ENCODE measurements at places on chromosomes 12 and 14. TPM values are rescaled to one million over a fixed set of nuclear protein-coding genes. Genes with fewer than 3 reads are reported as not detected.

GRCh38 chr12:32273712-32274111 is 125.6 kb upstream of the FGD4 start:
- DNase-seq, result no peak

GRCh38 chr12:9792961-9793617 is 32.4 kb upstream of the CD69 start:
- no peak for DNase-seq

DNA sequence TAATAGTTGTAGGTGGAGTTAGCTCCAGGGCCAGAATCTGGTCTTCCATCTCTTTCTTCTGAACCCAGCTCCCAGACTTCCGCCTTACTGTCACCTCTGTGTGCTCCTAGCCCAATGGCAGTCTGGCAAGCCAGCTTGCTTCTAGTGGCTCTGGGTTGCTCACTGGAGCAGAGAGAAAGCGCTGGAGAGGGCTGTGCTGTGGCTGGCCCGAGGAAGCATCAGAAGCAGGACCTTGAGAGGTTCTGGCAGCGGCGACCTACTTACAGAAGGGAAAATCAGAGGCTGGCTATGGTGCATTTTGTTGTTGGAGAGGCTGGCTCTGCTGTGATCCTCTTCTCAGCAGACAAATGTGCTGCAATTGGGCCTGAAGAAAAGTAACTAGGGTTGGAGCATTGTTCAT is 28.6 kb downstream of the KCNA5 start:
- DNase-seq, result no peak

DNA sequence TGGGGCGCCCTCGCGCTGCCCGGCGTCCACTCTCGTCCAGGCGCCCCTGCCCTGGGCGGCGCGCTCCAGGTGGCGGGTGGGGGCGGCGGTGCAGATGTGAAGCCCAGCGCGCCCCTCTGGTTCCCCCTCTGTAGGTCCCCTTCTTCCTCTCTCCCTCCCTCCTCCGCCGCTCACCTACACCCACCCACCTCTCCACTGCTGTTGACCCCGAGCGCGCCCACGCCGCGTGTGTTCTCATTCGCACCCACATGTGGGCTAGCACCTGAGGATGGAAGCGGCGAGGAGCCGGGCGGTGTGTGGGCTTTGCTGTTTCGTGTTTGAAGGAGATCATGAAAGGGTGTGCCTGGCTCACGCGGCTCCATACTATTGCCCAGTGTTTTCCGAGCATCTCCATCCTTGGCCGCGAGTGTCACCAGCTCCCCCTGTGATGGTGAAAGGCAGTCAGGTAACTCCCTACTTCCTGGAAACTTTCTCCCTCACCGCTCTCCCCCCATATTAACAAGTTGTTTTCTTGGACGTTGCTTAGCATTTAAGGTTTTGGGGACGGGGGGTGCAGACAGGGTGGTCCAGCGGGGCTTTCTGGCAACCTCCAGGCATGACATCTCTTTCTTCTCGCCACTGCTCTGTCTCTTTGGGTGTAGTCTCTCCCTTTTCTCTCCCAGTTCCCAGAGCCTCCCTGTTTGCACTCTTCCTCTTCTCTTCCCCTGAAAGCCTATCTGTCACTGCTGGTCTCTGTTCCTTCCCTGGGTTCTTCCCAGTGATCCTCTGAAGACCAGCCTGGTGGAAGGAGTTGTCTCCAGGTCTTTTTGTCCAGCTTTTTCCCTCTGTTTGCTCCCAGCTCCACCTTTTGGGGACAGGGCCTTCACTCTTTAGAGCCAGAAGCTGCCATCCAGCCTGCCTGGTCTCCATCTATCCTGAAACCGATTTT is 1.6 kb downstream of the CACNA1C start:
- DNase-seq, result peak; percentile 1

- peak; percentile 56 for DNase-seq
Measured at GRCh38 chr14:93892923-93893558, 34.1 kb upstream of the FAM181A start.

DNA sequence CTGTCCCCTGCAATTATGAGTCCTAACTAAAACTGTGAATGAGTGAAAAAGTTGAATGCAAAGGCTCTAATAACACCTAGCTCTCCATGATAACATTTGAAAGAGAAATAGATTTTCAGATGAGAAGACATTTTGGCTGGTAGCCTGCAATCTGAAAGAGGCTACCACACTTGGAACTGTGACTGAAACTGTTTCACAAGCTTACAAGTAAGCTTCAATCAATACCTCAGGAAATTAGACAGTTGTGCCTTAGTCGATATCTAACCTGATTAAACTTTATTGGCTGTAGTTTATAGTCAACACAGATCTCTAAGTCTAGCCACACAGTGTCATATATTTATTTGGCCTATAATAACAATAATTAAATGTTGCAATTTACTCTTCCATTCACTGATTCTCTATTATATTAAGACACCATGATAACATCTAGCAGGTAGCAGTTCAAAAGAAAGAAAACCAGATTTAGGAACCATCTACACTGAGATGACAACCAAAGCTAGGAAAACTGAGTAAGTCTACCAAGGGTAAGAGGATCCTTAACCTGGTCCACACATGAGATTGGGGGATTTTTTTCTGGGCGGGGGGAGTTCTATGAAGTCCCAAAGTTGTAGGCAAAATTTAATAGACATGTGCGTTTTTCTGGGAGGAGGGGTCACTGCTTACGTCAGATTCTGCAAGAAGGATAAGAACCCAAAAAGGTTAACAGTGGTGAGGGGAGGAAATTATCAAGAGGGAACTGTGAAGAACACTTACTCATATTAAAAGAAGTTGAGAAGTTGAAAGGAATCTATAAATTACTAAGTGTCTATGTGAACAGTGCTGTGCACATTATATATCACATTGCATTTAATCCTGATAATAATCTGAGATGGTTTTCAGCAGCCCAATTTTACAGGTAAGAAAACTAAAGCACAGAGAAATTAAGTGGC is 65.8 kb downstream of the NUMB start:
- no peak for DNase-seq

- DNase-seq, result no peak
Measured at GRCh38 chr14:22650960-22651521, 6.9 kb upstream of the OR6J1 start.

DNA sequence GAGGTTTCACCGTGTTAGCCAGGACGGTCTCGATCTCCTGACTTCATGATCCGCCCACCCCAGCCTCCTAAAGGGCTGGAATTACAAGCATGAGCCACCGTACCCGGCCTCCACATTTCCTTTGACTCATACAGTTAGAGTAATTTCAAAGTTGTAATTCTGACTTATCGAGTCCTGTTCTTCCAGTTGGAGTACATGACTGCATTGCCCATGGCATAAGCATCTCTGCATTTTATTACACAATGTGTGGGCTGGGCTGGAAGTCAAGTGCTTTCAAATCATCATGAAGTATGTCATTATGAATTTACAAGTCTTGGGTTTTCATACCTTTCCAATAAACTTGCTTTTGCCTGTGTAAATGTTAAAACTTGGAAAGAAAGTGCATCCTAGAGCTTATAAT is 1295.7 kb upstream of the FLRT2 start:
- peak; percentile 3 for DNase-seq

DNA sequence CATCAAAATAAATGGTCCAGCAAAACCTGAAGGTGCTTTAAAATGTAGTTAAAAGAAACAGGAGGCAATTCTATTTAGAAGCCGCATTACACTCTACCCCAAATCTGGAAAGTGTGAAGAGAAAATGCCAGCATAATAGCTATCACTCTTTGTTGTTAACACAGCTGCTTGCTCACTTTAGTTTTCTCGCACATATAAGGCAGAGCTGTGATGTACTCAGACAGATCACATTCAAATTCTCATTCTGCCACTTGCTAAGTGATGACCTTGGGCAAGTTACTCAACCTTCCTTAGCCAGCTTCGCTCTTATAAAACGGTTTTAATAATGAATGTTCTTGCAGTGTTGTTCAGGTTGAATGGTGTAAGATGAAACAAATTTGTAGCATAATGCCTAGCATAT is 56.0 kb upstream of the MGAT4C start:
- no peak for DNase-seq

DNA sequence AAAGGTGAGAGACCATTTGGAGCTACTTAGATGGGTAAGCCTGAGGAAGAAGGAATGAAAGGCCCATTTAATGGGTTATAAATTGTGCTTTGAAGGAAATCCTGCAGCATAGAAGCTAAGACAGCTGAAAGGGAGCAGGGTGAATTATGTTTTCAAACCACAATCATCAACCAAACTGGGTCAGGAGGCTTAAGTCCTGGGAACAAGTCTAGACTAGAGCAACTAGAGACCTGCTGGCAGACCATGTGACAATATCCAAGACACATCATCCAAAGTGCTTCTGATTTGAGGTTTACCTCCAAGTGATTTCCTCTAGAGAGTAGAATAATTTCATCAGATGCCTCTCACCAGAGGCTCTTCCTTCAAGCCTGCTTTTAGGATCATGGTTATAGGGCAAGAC is 53.7 kb downstream of the MAP3K9 start:
- no peak for DNase-seq

DNA sequence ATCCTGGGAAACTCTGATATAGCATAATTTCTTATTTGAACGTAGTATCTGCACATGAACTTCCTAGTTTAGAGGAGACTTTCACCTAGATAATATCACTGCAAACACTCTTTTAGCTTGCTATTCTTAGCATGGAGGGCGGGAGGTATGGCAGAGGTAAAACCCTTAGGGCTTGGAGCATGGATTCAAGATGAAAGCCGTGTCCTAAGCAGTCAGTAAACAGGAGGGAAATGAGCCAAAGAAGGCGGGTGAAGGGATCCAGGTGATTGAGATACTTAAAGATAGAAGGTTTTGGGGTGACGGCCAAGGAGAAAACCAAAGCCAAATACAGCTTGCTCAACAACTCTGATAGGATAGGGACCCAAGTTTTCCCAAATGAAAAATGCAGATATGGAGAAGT is 107.1 kb upstream of the BCAT1 start:
- DNase-seq, result no peak

DNA sequence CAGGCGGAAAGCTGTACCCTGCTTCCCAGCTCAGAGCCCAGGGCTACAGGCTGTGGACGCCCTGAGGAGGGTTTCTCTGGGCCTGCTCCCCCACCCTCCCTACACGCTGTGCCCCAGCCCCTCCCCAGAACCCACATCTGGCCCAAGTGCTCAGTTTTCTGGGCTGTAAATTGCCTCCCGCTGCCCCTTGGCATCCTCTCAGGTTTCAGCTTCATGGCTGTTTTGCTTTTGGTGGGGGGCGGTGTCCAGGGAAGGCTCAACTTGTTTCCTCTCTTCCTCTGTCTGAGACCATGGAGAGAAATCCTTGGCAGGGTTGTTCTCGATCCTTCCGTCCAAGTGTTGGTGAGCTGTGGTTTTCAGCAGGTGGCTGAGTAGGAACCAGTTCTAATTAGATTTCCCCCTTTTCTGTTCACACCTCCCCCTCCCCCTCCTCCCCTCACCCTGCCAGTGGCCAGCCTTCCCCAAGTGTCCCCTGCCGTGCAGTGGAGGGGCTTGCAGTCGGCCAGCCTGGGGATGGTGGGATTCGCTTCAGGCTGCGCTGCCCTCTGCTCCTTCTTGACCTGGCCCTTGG is 61.8 kb downstream of the TSPAN9 start:
- no peak for DNase-seq

DNA sequence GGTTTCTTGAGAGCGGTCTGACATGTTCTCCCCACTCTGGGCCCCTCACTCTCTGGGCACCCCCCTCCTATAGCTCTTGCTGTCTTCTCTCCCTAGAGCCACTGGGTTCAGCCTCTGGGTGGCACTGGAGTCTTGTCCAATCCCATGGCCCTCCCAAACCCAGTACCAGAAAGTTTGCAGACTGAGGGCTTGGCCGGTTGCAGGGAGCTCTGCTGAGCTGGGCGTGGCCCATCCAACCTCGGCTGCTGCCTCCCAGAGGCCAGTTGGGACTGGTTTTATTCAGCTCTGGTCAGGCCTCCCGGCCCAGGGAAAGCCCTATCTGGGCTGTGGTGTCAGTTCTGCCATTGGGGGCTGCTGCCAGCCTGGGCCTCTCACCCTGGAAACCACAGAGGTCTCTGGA is 37.9 kb downstream of the ISCA2 start:
- no peak for DNase-seq

- no peak for DNase-seq
Measured at GRCh38 chr14:104023325-104024055, 62.0 kb upstream of the ASPG start.

DNA sequence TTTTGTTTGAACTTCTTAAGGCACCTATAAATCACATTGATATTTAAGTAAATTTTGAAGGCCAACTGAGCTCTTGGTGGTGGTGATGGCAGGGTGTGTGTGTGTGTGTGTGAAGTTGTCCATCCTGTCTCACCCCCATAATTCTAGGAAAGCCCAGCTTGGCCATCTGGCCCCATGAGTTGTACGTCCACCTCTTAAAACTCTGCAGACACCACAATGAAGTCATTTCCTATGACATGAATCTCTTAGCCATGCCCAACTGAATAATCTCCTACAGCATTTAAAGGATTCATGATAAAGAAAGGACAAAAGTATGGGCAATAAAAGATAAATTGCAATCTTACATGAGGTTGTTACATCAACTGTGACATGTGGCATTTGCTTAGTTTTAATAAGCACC is 123.4 kb downstream of the TTC7B start:
- no peak for DNase-seq

GRCh38 chr12:131836714-131837397 is 8.7 kb downstream of the MMP17 start:
- DNase-seq, result no peak

DNA sequence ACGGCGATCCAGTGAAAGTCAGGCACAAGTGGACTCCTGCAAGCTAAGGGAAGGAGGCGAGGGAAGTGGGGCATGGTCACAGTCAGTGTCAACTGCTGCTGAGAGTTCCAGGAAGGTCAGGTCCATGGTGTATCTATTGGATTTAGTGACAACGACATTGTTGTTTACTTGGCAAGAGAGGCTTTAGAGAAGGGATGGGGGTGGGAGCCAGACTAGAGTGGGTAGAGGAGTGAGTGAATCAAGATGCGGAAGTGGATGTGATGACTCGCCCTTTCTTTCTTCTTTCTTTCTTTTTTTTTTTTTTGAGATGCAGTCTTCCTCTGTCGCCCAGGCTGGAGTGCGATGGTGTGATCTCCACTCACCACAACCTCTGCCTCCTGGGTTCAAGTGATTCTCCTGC is 12.5 kb downstream of the P2RX7 start:
- no peak for DNase-seq

GRCh38 chr14:59252772-59253500 is 64.5 kb downstream of the DAAM1 start:
- no peak for DNase-seq

GRCh38 chr14:82501554-82501953 is 967.9 kb upstream of the SEL1L start:
- DNase-seq, result no peak

DNA sequence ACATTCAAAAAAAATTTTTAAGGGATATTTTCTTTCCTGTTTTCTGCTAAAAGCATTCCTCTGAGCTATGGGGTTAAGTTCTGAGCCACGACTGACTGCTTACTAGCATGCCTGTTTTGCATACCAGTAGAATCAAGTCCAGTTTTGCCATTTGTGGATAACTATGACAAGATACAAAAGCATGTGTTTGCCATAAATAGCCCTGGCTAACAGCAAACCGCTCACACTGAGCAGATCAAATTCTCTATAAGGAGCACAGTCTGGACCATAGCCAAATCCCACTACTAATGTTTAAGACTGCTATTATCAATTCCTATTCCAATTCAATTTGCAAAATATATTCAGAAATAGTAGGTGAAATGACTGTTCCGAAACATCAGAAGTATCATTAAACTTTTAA is 3.2 kb downstream of the CFL2 start:
- DNase-seq, result peak; percentile 91

IFNG gene
- 0.20 TPM for total RNA-seq

OR6J1 gene
- total RNA-seq, result not detected

TRAFD1 gene
- 30.9 TPM for total RNA-seq

SLC10A1 gene
- not detected for total RNA-seq

RILPL1 gene
- 7.9 TPM for total RNA-seq

FOXN4 gene
- 0.10 TPM for total RNA-seq

BMAL2 gene
- total RNA-seq, result 3.7 TPM

NPFF gene
- total RNA-seq, result 0.59 TPM

SERPINA9 gene
- total RNA-seq, result 3.3 TPM

DNAAF2 gene
- total RNA-seq, result 7.0 TPM
